ENCODE measurements at places on chromosomes 7 and 10.

DNA sequence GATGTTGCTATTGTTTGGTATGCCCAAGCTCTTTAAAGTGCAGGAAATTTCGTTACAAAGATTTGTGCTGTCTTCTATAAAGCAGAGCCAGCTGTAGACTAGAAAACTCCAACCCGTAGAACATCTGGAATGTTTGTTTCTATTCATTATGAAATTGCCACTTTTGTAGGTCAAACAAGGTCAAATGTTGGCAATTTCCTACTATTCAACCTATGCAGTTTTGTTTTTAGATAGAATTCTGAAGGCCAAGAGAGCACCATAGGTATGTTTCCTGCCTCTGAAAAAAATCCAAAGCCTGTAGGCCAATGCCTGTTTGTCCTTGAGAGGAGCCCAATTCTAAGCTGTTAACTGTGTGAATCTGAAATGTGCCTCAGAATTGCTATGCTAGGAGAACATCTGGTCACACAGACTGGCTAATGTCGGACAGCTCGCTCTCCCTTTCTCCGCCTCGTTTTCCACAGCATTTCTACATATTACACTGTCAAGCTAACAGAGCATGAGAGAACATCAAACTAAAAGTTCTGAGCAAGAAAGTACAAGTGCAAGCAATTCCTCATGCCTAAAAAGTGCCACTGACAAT lies 267.2 kb upstream of the LRGUK start:
- no peak for DNase-seq

- DNase-seq = peak; percentile 54
These were observed 130.7 kb upstream of the ZMIZ1 start for GRCh38 chr10:78937800-78938694.

GRCh38 chr10:104824380-104825006 lies 183.4 kb downstream of the SORCS3 start:
- DNase-seq = peak; percentile 53

DNA sequence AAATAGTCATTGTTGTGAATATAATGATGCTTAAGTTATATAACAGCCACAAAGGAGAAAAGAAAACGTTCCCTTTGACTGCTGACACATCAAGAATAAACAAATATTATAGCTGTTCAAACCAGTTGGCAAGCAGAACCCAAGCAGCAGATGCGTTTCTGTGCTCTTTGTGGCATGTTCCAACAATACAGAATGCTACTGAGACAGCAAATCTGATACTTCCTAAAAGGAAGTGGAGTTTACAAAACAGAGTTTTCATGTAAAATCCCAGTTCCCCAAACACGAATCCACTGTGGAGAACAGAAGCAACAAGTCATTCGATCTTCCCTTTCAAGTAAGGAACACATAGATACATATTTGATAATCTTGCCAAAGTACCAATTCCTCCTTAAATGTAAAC lies 170.9 kb upstream of the ASAH2 start:
- no peak for DNase-seq

- DNase-seq = no peak
These were observed 247.7 kb upstream of the ZMIZ1 start for GRCh38 chr10:78821052-78821451.

- DNase-seq = no peak
These were observed 548.7 kb upstream of the GALNT17 start for GRCh38 chr7:70582927-70583895.

DNA sequence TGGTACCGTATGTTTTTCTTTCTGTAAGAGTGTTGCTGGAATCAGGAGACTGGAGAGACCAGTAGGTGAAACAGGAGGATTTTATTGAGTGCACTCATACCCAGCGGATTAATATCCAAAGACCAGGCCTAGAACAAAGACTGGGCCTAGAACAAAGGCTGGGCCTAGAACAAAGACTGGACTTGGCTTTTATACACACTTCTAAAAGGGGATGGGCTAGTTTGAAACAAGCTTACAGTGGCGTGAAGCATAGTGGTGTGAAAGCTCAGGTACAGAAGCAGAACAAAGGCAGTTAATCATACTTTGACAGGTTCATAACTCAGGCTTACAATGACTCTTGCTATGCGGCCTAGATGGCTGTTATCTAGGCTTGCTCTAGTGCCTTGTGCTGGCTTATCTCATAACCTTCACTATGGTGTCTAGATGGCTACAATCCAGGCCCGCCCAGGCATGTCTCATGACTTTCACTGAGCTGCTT lies 67.7 kb downstream of the TRIM24 start:
- DNase-seq = no peak

DNA sequence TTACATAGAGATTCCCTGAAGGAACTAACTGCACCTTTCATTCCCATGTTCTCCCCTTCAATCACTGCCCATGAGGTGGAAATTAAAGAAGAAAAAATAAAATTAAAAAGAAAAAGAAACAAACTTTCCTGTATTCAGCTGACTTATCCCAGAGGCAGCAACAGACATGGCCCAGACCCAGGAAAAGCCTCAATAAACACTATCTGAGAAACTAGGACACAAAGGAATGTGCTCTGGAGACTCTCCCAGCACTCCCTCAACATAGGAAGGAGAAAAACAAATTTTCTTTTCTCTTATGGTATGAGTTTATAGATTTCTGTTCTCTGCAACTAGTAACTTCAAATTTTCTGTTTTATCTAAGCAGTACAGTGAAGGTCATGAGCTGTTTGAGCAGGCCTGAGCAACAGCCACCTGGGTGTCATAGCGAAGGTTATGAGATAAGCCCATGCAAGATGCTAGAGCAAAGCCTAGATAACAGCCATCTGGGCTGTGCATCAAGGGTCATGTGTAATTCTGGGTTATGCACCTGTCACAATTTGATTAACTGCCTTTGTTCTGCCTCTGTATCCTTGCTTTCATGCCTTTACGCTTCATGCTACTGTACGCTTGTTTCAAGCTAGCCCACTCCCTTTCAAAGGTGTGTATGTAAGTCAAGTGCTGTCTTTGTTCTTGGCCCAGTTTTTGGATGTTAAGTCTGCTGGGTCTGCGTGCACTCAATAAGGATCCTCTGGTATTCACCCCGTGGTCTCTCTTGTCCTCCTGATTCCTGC lies 11.0 kb upstream of the OR6B1 start:
- DNase-seq = no peak

- DNase-seq = no peak
These were observed 194.3 kb upstream of the PRKCQ start for GRCh38 chr10:6774406-6774805.

DNA sequence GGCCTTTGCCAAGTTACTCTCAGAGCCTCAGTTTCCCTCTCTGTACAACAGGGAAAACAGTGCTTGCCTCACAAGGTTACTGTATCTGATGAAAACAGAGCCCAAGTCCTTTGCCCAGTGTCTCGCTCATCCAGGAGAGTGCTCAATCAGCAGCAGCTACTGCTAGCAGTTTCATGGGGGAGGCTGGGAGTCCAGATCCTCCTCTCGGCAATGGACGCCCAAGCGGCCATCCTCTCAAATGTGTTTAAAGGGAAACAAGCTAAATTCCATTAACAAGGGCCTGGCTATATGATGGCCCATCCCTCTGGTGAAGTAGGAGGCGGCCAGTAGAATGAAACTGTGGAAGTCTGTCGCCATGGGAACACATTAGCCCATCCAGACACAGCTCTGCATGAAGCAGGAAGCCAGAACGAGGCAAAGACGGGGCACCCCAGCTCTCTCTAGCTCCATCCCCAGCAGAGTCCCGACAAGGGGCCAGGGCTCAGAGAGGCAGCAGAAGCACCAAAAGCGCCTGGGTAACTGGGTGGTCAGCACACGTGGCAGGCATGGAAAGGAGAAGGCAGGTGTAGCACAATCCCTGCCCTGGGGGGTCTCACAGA lies 35.2 kb downstream of the FAM53B start:
- peak; percentile 7 for DNase-seq

GRCh38 chr7:154415709-154416399 lies 363.7 kb downstream of the DPP6 start:
- DNase-seq = no peak

- DNase-seq = peak; percentile 65
These were observed 142.3 kb downstream of the VPS50 start for GRCh38 chr7:93374345-93374940.

- DNase-seq = no peak
These were observed 28.0 kb downstream of the IPMK start for GRCh38 chr10:58239561-58240169.

GRCh38 chr10:61612450-61612849 lies 50.3 kb upstream of the CABCOCO1 start:
- DNase-seq = no peak

DNA sequence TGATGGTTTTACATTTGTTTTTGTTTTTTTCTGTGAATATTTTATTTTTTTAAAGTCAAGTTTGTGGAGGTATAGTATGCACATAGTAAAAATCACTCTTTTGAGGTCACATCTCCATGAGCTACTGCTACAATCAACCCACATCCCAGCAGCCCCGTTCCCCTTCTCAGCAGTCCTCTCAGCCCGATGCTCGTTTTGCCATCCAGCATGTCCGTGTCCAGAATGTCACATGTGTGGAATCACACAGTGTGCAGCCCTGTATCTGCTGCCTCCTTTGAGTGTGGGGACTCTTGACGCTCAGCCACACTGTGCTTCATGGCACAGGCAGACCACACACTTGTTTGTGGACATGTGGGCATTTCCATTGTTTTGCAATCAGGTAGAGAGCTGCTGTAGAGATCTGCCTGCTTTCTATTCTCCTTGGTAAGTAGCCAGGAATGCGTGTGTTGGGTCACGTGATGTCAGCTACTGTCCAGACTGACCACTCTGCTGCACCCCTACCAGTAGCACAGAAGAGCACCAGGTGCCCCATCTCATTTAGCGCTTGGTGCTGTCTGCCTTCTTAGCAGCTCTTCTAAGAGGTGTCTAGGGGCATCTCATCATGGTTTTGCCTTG lies 71.6 kb upstream of the CAMK2B start:
- no peak for DNase-seq

DNA sequence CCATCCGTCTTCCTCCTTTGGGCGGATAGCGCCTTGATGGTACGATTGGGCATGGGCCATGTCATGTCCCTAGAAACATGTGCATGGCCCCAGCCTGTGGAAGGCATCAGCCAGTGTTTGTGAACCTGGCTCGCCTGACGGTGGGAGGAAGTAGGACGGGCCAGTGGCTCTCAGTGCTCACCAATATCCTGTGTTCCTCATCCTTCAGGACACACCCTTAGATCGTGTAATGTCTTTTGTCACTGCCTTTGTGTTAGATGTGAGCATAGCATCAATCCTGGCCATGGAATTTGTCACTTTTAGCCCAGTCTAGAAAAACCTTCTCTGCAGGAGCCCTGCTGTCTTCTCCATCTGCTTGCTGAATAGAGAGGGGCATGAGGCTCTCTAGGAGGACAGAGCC lies 77.6 kb downstream of the PFKFB3 start:
- no peak for DNase-seq

- no peak for DNase-seq
These were observed 156.1 kb downstream of the MAD1L1 start for GRCh38 chr7:2076649-2077064.

DNA sequence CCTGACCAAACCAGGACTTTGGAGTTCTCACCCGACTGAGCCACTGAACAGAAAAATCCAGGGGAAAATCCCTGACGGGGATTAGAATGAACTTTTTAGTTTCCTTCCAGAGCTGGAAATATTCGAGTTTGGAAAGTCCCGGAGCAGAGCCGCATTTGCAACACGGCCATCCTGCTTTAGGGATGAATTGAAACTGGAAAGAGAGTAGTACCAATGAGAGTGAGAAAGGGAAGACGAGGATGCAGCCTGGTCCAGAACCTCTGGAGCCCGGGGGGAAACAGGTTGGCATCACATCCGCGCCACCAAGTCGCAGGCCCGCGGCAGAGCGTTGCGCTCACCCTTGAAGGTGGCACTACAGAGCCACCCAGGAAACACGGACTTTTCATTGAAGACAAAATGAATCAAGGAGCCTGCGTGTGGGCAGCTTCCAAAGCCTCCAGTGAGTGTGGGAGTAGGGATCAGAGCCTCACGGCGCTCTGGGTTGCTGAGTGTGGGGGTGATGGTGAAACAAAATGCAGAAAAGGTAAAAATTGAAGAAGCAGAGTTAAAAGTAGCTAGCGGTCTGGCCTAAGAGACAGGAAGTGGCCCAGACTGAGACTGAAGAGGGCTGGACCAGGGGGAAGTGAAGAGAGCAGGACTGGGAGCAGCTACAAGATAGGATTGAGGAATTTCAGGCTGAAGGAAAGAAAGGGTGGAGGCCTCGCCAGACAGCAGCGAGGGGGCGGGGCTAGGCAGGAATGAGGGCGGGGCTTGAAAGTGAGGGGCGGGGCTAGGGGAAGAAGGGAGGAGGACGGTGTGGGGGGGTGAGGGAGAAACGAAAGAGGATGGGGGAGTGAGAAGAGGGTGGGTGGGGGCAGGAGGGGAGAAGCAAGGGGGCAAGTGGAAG lies 1.8 kb downstream of the SMURF1 start:
- DNase-seq = no peak

- no peak for DNase-seq
These were observed 75.9 kb downstream of the ADARB2 start for GRCh38 chr10:1661416-1661815.

- no peak for DNase-seq
These were observed 41.7 kb downstream of the NPY start for GRCh38 chr7:24325708-24326107.

DNA sequence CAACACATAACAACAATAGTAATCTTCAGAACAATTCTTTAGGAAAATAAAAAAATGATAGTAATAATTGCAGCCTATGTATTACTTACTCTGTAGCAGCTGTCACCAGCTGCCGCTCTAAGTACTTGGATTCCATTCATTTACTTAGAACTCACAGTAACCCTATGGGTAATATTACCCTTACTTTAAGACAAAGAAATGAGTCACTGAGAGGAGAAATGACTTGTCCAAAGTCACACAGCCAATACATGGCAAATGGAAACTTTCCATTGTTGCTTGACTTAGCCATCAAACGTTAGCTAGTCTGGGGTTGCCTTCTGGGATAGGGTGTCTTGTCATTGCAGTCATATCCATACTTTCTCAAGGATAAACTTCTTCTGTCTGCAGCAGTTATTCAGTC lies 3.6 kb downstream of the CCNY start:
- no peak for DNase-seq

GRCh38 chr10:16890691-16891090 lies 73.5 kb upstream of the RSU1 start:
- DNase-seq = no peak

- DNase-seq = no peak
These were observed 157.3 kb downstream of the WDR37 start for GRCh38 chr10:1213252-1214070.

DNA sequence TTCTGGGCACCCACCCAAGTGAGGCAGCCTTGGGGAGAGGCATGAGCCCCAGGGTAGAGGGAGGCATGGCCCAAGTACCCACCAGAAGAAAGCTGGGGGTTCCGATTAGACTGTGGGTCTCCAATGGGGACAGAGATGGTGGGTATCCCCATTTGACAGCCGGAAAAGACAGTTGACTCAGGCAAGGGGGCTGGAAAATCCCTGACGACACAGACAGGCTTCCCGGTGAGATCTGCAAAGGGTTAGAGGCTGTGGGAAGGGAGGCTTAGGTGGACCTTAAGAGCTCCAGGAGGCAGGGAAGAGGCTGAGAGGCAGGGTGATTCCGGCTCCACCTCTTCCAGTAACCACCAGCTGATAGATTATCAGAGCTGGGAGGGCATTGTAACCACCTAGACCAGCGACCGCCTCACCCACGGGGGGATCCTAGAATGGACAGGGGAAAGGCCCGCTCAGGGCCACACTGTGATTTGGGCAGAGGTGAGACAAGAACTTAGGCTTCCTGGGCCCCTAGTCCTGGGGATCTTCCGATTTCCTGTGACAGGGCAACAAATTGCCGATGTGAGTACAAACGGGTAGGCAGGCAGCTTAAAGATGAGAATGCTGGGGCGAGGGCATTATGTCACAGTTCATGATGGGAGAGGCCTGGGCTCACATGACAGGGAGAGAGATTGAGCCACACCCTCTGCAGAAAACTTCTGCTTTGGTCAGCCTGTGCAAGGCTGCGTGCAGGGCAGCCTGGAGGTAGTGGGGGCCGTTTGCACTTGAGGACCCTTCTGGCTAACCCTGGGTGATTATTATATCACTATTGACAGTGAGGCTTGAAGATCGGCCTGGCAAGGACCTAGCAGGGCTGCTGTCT lies 5.4 kb downstream of the TBATA start:
- DNase-seq = no peak
